ENCODE measurements at places on chromosomes 13 and 19.

DNA sequence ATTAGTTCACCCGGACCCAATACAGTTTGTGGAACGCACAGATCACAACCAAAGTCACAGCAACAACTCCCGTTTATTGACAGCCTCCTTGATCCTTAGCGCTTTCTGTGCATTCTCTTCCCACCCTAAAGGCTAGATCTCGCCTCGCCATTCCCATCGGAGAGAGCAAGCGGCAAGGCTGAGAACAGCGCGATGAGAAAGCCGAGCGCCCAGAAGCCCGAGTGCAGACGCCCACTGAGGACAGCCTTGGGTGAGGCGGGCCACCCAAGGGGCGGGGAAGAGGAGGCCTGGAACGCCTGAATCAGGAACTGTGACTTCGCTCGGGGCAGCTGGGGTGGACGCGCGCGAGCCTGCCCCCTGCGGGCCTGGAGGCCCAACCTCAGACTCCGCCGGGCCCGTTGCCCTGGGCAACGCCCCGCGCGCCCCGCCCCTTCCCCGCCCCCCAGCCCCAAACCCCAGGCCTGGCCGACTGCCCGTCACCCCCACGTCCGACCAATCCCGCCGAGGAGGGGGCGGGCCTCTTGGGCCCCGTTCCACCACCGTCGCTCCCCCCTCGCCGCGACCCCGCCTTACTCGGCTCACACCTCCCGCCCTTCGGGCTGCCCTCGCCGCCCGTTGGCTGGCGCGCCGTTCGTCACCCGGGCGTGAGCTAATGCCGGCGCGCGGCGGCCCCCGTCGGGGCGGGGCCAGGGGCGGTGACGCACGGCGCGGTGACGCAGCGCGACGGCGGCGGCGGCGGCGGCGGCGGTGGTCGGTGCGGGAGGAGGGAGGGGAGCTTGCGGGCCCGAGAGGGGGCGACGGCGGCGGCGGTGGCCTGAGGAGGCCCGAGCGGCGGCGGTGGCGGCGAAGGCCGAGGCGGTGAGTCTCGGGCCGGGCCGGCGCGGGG, at the start of gene SAMD4B:
TSS of gene SAMD4B (plus strand) at position 703 of the 886 bp plus-strand sequence. CDS start 14,473 bp downstream, outside the sequence.
- DNase-seq: peak; percentile 88

DNA sequence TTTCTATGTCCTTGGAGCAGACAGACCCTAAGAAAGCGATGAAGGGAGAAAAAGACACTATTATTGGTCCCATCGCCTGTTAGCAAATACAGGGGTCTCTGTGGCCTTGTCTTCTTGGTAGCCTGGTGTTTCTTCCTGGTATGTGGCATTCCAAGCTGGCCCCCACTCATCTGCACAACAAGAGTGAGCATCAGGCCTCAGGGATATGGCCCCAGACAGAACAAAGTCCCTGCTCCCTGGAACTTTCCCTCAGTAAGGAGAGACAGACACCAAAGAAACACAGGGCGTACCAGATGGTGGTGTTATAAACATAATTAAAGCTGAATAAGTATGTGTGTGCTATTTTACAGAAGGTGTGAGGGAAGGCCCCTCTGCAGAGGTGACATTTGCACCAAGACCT, 48.2 kb upstream of the KPNA3 start:
- no peak for DNase-seq

DNA sequence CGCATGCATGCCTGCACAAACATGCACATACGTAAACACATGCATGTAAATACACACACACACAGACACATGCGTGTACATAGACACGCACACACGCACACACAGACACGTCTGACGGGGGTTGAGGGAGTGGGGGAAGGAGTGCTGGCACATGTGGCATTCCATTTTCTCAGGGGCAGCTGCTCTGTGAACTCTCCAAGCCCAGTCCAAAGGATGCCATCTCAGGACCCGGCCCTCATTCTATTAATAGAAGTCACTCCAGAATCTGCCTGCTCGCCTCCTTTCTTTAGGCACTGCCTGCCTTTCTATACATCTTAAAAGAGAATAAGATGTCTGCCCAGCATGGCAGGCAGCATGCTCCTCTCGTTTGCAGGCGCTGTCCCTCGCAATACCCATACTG, 5.3 kb downstream of the ARHGEF7 start:
- DNase-seq: no peak

DNA sequence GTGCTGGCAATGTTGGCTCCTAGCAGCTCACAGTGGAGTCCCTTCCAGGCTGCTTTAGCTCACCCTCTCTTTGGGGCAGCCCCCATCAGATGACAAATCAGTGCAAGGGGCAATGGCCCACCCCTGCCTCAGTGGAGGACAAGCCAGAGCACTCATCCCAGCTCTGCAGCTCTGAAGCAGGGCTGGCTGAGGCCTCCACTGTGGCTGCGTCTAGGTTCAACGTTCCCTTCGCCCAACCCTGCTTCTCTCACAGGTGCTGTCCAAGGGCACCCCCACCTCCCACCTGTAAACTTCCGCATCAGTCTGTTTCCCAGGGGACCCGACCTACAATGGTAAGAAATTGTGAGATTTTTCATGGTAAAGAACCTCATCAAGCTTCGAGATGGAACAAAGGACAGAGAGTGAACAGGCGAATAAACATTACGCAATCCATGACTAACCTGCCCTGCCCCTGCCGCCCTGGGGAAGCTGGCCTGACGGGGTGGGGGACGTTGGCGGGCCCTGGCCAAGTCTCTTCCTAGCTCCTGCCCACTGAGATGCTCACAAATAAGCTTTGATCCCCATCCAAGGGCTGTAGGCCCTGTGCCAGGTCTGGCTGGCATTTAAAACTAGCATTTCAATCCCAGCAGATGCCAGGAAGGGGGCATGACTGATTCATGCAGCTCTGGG, 40.5 kb downstream of the DZIP1 start:
- no peak for DNase-seq

DNA sequence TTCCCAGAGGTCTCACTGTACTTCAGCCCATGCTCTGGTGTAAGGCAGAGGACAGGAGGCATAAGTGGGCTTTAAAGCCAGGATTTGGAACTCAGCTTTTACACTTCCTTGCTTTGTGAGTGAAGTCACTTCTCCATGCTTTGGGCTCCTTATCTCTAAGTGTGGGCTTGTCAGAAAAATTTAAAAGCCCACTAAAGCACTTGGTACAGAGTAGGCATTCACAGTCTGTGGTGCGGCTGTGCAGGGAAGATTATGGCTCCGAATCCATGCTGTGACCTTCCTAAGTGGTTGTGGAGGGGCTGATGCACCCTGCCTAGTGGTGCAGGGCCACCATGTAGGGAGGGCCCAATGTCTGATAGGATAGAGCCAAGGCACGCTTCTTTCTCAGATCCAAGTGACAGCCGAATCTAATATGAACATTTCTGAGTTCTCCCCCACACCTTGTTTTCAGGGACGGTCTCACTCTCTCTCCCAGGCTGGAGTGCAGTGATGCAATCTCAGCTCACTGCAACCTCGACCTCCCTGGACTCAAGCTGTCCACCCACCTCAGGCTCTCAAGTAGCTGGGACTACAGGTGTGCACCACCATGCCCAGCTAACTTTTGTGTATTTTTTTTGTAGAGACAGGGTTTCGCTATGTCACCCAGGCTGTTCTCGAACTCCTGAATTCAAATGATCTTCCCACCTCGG, 6.9 kb downstream of the TIMM29 start:
- DNase-seq: no peak
